Endothelial cell of umbilical vein (primary cell): ENCODE measurements at places on chromosomes 5 and 9. TPM values are rescaled to one million over a fixed set of nuclear protein-coding genes. Genes with fewer than 3 reads are reported as not detected.
A peak's percentile ranks its signal among the peaks of the same experiment; 100 is the strongest.

Gene IFNB1
- not detected in 2 replicates for total RNA-seq

DNA sequence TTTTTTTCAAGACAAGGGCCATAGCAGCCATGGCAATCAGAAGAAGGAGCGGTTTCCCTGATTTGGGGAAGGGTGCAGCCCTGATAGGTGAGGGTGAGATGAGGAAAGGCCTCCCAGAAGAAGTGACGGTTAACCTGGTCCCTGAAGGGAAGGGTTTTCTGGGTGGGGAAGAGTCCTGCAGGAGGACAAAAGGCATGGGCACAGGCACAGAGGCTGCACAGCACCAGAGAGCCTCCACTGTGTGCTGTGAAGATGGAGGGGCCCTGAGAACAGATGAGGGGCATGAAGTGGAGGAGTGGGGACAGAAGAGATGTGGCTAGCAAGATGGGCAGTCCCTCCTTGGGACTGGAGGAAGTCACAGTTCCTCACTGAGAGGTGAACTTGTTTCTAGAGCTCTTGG, 46.3 kb upstream of the CXCL14 start:
- DNase-seq, result no peak

DNA sequence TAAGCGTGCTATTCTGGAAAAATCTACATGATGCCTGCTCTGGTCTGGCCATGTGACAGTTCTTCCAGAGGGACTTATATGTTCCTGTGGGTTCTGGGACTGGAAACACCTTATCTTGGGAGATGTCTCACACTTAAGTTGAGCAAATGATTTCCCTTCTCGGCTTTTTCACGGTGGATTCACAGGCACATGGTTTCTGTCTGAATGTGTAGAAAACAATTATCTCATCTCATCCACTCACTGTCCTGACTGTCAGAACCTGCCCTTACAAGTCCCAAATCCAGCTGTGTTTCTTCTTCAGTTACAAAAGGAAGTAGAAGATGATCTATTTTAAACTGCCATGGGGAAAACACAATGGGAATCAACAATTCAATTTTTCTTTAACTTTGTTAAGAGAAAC, 184.0 kb downstream of the SYK start:
- DNase-seq, result peak; percentile 5

Gene PCDHGA5
- total RNA-seq, result 0.78 and 0.93 TPM in 2 replicates

GRCh38 chr5:443239-444151, 519 bp downstream of the EXOC3 start:
- peak; percentile 9 for DNase-seq

Gene PRUNE2
- 8.3 and 21.7 TPM in 2 replicates for total RNA-seq

- DNase-seq, result no peak
Measured at GRCh38 chr9:132488626-132489025, 78.6 kb downstream of the CFAP77 start.

GRCh38 chr5:154863291-154864080, 5.1 kb downstream of the CNOT8 start:
- DNase-seq, result no peak

DNA sequence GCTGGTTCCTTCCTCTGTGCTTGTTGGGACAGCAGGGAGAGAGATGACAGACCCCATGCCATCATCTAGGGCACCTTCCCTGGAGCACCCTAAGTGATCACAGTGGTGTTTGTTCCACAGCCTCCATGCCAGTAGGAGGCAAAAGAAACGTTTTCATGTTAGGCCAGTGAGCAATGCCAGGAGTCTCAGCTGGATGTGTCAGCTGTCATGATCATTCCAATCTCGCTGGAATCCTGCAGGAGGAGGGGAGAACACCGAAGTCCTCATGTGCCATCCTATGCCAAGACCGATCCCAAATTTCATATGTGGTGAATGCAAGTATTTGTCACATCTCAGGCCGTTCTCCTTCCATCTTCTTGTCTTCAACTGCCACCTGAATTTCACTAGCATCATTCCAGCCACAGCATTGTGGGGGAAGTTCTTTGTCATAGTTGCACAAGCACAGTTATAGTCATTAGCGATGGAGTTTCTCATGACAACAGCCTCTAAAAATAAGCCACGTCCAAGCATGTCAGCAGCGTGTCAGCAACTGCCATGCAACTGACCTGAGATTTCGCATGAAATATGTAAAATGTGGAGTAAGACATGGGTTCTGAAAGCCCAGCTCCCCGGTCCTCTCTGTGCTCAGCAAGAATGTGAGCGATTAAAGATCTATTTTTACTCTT, 97.2 kb upstream of the DNAH5 start:
- no peak for DNase-seq

DNA sequence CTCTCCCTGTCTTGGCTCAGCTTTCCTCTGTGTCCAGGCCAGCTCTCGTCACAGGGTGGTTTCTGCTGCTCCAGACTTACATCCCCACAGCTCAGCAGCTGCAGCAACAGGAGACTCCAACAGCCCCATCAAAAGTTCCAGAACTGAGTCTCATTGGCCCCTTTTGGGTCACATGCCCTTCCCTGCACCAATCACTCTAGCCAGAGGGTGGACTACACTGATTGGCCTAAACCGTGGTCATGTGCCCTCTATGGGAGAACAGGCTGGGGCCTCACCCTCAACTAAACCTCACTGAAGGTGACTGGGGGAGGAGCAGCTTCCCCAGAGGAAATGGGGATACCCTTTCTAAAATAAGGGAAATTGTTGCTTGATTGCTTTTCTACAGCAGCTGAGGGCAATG, 44.4 kb upstream of the CPLX2 start:
- DNase-seq, result no peak

GRCh38 chr9:91147079-91147708, 214.5 kb downstream of the AUH start:
- no peak for DNase-seq

- DNase-seq, result no peak
Measured at GRCh38 chr5:178287791-178288105, 55.1 kb upstream of the PHYKPL start.

DNA sequence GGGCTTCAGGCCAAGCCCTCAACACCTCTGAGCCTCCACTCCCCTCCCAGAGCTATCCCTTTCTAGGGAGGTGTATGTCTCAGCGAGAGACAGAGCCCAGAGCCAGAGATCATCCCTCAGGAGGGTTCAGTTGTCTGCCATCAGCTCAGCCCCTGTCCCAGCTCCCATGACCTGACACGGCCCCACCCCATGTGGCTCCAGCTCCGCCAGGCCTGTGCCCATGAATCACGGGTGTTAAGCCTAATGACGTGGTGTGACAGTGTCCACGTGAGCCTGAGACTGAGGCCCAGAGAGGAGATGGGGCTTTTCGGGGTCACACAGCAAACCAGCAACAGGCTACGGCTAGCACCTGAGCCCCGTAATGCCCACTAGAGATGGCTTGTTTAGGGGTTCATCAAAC, 60.9 kb upstream of the ORM1 start:
- no peak for DNase-seq

Gene BAAT
- total RNA-seq, result not detected in 2 replicates

DNA sequence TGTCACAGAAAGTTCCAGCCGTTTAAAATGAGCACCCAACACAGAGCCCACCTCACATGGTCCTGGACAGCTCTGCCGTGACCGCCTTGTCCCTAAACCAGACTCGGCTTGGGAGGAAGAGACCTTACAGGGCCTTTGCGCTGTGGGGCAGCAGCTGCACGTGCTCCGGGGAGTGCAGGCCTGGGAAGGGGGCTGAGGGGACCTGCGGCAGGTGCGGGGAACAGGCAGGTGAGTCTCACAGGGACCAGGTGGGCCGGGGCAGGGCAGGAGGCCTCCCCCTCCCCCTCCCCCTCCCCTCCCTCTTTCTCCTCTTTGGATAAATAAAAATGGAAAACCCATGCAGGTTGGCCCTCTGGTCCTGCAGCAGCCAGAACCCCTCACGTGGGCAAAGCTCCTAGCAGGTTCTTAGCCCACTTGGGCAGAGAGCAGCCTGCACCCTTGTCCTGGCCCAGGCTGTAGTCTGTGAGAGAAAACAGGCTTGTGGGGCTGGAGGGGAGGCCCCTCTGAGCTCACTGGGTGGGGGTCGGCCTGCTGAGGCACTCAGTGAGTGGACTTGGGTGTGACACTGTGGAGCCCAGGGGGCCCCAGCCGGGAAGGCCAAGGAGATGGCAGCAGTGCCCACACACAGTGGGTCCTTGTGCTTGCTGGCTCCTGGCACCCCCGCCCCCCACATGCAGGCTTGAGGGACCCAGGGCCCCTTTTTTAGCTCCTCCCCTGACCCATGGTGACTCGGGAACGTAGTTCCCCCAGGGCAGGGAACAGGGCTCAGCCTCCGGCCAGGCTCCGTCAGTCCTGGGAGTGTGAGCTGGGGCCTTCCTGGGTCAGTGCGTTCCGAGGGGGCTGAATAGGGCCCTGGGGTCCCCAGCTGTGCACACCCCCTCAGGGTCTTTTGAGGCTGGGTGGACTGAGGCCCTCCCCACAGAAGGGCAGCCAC, 40.0 kb upstream of the CACNA1B start:
- no peak for DNase-seq

DNA sequence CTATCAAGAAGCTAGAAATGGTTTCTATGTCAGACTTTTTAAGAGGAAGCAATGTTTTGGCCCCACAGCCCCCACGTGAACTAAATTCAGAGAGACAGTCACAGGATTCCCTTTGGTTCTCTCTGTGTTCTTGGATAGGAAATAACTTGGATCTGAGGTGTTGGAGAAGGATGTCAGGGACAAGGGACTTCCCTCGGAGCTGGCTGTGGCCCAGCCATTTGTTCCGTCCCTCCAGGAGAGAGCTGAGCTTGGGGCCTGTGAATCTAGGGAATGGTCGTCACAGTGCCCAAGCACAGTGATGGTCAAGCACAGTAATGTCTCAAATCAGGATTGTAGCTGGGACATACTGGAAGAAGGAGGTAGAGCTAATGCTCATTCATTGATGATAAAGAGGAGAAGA, 2.0 kb downstream of the C7 start:
- no peak for DNase-seq

- no peak for DNase-seq
Measured at GRCh38 chr9:17614903-17615302, 36.0 kb downstream of the SH3GL2 start.

GRCh38 chr9:123406691-123407216, 50.8 kb downstream of the CRB2 start:
- no peak for DNase-seq

DNA sequence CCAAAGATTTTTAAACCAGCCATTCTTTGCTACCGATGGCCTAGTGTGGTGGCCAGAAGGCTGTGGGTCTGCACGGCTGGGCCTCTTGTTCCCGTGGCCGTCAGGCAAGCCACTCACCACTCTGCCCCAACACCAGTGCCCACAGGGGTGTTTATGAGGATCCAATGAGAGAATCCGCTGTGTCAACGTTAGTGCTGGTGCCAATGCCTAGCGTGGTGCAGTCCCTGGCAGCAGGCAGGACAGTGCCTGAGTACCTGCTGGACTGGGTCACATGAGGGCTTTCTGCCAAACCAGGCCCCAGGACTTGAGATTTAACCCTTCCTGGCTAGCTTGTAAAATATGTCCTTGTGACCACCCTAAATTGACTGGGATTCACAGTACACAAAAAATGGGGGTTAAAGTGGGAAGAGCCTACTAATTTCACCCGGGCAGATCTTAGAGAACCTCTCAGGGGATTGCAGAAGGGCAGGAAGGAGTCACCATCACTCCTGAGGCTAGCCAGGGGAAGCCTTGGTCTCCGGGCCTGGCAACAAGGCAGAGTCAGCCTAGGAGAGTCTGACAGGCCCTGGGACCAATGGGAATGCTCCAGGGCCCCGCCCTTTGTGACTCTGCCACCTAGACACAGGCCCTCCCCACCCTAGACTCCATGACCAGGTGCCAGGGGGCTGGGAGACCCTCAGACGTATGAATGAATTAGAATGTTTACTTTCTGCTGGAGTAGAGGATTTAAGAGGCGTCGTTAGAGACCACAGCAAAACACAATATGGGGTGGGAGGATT, 63.2 kb upstream of the FSTL4 start:
- no peak for DNase-seq

DNA sequence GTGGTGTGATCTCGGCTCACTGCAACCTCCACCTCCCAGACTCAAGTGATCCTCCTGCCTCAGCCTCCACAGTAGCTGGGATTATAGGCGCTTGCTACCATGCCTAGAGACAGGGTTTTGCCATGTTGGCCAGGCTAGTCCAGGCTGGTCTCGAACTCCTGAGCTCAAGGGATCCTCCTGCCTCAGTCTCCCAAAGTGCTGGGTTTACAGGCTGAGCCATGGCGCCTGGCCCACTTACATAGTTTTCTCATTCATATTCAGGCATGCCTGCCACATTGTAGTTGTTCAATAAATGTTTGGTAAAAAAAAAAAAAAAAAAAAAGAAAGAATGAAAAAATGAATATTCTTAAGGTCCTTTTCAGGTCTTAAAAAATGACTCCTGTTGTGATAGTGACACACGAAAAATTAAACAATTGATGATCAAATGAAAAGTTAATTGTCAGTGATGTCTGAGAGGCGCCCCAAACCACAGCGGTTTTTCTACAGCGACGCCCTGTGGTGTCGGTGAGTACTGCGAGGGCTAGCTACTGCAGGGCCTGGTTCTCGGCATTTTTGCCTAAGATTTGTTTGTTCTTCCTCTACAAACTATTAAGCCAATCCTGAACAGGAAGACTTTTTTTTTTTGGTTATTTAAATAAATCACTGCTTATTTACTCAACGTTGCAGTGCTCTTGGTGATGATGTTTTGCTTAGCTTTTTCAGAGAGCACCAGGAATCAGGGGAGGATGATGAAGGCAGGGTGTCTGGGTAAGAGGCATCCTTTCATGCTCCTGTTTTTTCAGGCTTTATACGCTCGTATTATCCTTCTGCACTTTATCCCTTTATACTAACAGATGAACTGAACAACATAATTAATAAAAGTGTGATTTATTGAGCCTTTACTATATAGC, 67.0 kb upstream of the DPYSL3 start:
- peak; percentile 45 for DNase-seq

- DNase-seq, result no peak
Measured at GRCh38 chr9:75471549-75472114, 383.3 kb downstream of the OSTF1 start.

DNA sequence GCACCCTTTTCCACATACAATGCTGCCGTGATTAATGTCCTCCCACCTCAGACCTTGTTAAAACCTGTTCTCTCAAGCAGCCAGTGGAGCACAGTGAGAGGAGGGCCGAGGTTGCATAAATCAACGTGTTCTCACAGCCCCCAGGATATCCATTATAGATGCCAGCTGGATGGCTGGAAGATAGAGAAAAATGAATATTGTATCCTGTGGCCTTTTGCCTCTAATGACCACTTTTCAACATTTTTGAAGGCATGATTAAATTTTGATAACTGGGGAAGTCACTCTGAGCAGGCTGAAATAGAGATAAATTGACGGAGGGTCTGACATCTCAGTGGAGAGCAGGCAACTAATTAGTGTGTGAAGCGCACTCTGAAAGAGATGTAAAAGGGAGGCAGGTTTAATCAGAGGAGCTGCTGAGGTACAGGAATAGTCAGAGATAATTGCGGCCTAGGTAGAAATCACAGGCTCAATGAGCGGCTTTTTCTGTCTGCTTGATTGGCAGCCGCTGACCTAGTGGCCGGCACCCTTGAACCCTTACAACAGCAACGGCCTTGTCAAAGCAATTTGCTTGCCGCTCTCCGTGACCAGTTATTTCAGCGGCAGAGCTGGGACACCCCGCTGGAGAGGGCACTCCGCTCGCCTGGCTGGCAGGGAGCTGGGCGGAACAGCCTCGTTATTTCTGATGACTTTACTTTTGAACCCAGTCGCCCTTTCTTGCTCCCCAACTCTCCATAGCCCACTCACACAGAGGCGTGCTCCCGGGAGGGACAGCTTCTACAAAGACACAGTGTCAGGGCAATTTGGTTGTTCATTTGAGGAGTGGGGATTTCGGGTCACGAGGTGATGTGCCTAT, 560.7 kb downstream of the PSAT1 start:
- DNase-seq, result no peak

Gene CCL21
- total RNA-seq, result 0.85 TPM in 1 of 2 replicates, not detected in the other

Gene FAM151B
- 2.0 and 2.6 TPM in 2 replicates for total RNA-seq

Gene BNC2
- total RNA-seq, result 33.1 and 34.3 TPM in 2 replicates
